ENCODE measurements at places on chromosomes 2 and 18.

DNA sequence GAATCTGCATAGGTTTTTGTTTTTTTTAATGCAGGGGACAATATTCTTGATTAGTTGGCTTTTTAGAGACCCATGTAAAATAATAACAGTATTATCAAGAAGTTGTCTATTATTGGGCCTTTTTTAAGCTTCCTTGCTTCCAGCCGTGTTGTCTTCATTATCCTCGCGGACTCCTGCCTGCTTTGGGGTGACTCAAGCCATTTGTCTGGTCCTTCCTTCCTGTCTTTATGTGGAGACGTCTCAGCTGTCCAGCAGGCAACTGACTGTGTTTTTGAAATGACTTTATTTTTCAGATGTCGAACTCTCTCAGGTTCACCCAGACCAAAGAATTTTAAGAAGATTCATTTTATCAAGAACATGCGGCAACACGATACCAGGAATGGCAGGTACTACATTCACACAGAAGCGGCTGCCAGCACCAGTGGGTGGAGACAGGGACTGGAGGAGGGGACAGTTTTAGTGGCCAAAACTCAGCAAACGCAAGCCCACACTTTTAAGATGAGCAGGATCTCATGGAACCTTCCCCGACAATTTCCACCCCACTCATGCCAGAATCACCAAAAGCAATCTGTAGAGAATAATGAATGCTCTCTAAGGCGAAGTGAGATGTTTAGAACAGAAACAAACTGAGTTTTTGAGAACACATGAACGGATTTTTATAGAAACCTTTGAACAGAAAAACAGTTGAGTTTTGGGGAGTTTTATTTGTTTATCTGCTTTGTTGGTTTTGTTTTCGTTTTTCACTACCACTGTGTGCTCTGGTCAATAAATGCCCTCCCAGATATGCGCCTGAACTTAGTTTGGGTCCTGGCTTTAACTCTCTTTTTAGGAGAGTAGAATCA is 59.1 kb downstream of the CABLES1 start:
- DNase-seq, result peak; percentile 39

- peak; percentile 32 for DNase-seq
These were observed 78.7 kb upstream of the OTOF start for GRCh38 chr2:26556309-26557243.

GRCh38 chr18:46220116-46220515 is 115.9 kb downstream of the HAUS1 start:
- DNase-seq, result no peak

DNA sequence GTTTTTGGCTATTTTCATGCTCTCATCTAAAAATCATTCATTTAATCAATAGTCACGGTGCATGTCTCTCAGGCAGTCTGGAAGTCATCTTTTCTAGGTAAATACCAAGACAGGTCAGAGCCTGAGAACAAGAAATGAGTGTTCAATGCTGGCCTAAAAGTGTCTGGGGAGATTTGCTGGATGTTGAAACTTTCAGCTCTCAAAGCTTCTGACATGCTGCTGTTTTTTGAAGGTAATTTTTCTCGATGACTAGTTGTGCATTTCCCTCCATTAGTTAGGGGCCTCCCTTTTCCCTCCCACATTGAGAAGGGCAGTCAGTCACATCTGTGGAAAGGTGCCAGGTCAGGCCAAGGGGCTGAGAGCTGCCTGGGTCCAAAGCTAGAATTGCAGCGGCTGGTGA is 115.6 kb downstream of the LPIN1 start:
- DNase-seq, result no peak

DNA sequence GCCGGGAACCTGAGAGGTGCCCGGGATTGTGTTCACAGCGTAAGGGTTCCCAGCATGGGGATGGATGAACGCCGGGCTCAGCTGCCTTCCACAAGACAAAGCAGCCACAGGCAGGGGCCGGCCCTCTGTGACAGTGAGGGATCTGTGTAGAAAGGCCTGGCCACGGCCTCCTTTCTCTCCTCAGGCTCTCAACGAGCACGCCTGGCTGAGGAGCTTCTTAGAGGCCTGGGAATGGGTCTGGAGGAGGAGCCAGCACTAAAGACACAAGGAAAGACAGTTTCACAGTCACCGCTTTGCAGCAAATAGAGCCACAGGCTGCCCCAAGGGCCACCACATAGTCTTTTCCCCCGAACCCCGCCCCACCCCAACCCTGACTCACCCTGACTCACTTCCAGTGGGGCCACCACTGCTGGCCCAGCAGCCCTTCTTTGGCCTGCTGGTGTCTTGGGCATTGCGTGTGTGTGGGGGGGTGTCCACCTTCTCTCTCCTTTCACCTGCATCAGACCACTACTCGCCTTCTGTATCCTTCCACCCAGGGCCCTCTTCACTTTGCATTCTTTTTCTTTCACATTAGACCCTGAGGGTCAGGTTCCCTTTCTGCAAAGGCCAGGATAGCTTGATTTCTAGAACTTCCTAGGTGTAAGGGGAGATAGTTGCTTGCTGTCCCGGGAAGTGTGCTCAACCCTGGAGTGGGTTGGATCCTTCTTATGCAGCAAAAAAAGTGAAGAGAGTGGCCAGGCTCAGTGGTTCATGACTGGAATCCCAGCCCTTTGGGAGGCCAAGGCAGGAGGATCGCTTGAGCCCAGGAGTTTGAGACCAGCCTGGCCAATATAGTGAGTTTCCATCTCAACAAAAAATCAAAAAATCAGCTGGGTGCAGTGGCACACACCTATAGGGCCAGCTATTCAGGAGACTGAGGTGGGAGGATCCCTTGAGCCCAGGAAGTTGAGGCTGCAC is 19.3 kb upstream of the HPCAL1 start:
- no peak for DNase-seq

Measured in NCI-H69 (cell line).